ENCODE measurements at places on chromosomes 7 and 10. TPM values are rescaled to one million over a fixed set of nuclear protein-coding genes. Genes with fewer than 3 reads are reported as not detected.

CALML5 gene
- not detected for total RNA-seq

SPDYE6 gene
- total RNA-seq = not detected

SLC39A12 gene
- total RNA-seq = not detected

CLEC5A gene
- total RNA-seq = not detected

DLX5 gene
- total RNA-seq = not detected

Data from activated CD8-positive, alpha-beta T cell treated with anti-CD3 and anti-CD28 coated beads for 36 hours (primary cell).